ENCODE measurements at places on chromosomes 1 and 21.

DNA sequence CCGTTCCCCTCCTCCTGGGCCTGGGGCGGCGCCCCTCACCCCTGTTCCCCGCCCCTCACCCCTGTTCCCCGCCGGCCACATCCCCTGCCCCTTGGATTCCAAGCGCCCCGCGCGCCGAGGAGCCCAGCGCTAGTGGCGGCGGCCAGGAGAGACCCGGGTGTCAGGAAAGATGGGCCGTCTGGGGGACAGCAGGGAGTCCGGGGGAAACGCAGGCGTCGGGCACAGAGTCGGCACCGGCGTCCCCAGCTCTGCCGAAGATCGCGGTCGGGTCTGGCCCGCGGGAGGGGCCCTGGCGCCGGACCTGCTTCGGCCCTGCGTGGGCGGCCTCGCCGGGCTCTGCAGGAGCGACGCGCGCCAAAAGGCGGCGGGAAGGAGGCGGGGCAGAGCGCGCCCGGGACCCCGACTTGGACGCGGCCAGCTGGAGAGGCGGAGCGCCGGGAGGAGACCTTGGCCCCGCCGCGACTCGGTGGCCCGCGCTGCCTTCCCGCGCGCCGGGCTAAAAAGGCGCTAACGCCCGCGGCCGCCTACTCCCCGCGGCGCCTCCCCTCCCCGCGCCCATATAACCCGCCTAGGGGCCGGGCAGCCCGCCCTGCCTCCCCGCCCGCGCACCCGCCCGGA, at the start of gene TP73:
TP73 (plus strand) TSS at position 587 of the 618 bp plus-strand sequence. CDS start 29,850 bp downstream, outside the sequence.
- DNase-seq: no peak

- no peak for DNase-seq
Measured at GRCh38 chr1:204157962-204158361, 6.1 kb upstream of the ETNK2 start.

DNA sequence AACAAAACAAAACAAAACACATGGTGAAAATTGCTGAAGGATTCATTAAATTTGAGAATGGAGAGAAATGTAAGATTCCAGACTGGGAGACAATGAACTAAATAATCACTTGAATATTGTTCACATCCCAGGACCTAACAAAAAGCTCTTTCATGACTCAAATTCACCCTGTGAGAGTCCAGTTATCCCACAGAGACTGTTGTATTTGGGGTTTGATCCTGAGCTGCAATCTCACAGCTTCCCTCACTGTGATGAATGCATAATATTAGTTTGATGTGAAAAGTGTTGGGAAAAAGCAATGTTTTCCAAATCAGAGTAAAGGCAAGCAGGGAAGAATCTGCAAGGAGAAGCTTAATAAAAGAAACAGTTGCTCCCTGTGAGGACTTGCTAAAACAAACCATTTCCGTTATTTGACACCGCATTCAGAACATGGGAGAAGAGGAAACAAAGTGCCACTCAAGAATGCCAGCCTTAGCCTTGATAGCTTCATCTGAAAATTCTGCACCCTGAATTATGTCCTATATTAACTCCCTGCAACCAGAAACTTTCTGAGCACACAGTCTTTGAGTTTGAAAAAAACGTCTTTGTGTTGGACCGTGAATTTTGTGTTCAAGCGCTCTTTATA, 208.8 kb downstream of the DAB1 start:
- no peak for DNase-seq

DNA sequence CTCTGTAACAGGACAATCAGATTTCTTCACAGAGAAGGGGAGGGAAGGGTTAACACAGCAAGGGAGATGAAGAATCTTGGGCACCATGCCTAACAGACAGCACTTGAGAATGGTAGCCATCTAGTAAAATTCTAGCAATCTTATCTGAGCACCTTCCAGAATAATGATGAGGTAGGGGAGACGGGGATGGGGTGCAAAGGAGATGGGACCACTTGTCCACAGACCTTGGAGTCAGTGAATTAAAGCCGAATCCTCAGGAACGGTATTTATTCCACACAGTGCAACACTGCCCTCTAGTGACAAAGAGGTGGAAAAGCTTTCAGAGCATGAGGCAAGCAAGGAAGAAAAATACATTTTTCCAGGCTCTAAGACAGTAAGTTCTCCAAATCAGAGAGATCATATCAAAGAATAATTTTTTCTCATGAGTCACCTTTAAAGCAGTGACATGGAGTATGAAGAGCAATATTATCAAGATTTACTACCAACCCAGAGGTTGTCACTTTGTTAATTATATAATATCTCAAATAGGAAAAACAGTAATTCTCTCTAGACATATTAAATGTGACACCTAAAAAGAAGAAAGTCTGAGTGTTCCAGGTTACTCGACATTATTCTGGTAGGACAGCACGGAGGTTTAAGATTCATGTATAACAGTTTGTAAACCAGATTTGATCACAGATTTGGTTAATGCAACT, 43.3 kb upstream of the LPAR3 start:
- peak; percentile 52 for DNase-seq

DNA sequence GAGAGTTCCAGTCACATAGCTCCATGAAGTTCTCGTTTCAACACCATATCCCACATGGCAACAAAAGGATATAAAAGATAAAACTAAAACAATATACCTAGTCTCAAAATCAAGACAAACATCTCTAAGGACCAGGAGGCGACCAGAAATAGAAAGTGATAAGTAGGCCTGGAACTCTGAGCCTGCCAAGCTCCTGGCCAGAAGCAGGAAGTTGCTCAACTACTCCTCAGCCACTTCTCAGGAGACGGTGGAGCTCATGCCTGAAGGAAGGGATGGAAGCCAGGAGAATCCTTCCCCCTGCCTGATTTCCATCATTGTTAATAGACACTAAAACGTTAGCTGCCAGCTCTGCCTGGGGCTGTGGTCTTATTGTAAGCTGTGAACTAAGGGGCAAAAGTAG, 94.7 kb downstream of the DISP1 start:
- peak; percentile 39 for DNase-seq

- no peak for DNase-seq
Measured at GRCh38 chr1:103327054-103327719, 198.3 kb upstream of the RNPC3 start.

- no peak for DNase-seq
Measured at GRCh38 chr1:218456444-218456843, 111.3 kb downstream of the TGFB2 start.

DNA sequence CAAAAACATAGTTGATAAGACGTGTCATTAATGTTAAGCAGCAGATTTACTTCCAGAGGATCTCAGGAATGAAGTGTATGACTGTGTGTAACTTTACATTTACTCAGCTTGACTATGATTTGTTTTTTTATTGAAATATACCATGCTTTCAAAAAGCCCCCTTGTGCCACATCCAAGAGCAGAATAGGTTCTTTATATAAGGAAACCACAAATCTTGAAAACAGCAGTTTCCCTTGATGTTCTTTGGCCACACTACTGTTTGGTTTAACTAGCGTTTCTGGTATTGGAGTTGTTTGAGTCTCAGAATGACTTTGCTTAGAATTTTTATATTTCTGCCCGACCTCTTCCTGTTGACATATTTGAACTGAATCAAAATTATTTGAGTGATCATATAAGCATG, 25.0 kb downstream of the LRRC8C start:
- DNase-seq: no peak

GRCh38 chr1:210371916-210372315, 43.2 kb downstream of the HHAT start:
- DNase-seq: no peak

- no peak for DNase-seq
Measured at GRCh38 chr1:61921435-61921834, 179.2 kb downstream of the PATJ start.
